Activated CD4-positive, alpha-beta T cell treated with anti-CD3 and anti-CD28 coated beads for 4 hours (primary cell): ENCODE measurements at places on chromosomes 1 and 21.

GRCh38 chr1:28458237-28459228, 47.3 kb upstream of the RCC1 start:
- DNase-seq, result no peak

GRCh38 chr1:108747898-108748297, 1.4 kb downstream of the STXBP3 start:
- no peak for DNase-seq

DNA sequence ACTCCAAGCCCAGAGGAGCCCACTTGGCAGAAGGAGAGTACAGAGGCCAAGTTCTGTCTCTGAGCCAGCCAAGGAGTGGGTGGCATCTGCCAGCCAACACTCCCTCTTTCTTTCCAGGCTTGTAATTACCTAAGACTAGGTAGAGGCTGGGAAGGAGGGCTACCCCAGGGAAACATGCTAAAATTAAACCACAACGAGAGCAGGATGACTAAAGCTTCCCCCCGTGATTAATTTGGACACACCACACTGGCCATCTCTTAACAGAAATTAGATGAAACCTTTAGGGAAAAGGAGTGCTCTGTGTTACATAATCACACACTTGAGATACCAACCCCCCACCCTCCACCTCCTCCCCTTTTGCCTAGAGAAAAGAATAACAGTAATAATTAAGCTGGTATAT, 102.1 kb upstream of the ZC3H12A start:
- DNase-seq, result no peak

DNA sequence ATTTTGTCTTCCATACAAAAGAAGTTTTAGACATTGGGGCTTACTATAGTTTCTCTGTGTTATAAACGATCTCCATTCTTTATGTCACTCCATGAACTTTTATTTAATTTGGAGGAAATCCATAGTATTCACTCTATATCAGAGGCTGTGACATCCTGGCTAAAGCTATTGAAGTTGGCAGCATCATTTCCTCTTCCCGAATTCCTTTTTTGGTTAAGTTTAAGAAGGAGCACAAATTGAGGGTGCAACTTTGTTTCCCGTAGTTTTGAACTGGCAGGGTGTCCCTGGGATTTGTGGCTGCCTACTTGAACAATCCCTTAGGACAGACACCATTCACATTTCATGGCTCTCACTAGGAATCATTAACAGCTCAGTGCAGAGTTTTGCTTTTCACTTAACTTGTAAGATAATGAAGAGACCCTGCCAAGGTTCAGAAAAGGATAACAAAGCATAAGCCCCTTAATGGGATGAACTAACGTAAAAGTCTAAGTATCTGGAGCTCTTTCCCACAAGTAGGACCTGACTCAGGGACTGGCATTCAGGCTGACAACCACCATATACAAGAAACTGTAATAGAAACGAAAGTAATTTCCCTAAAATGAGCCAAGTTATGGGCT, 13.9 kb downstream of the S1PR1 start:
- no peak for DNase-seq

DNA sequence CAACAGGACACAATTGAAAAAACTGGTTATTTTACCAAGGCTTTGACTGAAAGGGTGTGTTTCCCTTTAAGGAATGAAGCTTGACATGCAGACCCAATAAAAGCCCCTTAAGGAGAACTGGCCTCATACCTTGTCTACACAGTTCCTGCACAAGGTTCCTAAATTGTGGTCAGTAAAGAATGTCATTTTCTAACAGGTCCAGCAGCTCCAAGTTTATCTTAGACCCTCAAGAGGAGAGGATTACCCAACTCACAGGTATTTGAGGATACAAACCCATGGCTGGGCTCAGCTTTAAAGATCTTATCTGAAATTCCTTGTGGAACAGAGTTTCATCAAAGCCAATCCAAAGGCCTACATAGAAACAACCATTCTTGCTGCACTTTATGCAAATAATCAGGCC, 31.4 kb upstream of the CBR3 start:
- no peak for DNase-seq

- no peak for DNase-seq
Measured at GRCh38 chr1:27427329-27427728, 34.9 kb downstream of the GPR3 start.

- DNase-seq, result no peak
Measured at GRCh38 chr1:113217447-113218208, 144.6 kb downstream of the LRIG2 start.

DNA sequence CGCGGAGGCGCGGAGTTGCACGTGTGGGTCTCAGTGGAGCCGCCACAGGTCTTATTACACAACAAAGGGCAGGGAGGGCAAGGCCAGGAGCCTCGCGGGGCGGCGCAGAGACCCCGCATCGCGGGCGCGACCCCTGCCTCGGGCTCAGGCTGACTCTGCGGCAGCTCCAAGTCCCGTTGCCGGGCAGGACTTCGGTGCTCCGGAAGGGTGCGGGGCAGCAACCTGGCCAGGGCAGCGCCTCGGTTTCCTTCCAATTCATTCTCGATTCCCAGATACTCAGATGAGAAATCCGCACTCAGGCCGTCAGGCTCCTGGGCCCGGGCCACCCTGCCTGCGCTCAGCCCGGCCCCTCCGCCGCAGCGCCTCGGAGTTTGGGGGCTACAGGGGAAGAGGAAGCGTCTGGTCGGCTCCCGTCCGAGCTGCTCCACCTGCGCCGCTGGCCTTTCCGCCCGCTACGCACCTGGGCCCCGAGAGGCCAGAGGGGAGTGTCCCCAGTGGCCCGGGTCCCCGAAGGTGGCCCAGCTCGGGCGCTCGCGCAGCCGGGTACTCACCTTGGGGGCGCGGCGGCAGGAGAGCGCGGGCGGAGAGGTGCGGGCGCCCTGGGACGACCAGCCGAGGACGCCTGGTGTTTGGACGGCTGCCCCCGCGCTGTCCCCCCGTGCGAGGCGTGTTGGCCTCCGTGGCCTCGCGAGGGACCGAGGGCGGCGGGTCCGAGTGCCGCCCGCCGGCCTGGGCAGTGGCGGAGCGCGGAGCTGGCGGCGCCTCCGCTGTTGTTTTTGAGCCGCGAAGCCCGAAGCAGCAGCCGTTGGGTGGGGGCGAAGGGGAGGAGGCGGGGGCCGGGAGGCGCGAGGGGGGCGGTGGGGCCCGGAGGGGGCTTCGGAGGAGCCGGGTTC, 1.1 kb upstream of the PRDM16 start:
- DNase-seq, result no peak

DNA sequence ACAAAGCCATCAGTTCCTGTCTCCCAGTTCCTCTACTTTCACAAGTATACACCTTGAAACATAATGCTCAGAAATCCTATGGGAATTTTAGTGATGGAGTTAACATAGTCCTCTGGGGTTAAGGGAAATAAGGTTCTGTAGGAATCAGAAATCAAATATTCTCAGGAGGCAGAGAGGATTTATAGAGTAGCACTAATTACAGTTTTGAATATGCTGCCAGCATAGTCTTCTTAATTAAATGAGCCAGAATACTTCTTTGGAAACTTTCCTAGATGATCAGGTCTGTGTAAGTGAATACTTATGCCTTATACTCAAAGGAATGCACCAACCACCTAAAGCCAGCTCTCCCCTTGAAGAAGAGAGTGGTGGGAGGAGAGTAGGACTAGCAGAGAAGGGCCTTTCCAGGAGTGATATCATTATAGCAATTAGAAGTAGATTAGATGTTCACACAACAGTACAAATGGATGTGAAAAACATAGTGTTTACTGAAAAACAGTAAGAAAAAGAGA, 31.4 kb upstream of the DIRAS3 start:
- no peak for DNase-seq

DNA sequence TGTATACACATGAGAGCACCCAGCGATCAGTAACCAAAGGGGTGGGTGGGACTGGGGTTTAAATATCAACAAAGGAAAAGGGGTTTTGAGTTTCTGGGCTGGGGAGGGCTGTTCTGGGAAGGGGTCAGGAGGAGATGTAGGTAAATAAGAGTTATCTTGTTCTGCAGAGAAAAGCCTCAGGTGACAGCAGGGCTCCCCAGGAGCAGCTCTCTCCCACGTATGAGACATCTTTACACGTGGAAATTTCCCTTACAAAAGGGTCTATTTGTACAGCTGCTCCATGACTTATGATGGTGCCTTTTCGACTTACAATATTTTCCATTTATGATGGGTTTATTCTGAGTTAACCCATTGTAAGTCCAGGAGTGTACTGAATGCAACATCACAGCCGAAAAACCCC, 16.3 kb upstream of the PADI2 start:
- DNase-seq, result no peak

DNA sequence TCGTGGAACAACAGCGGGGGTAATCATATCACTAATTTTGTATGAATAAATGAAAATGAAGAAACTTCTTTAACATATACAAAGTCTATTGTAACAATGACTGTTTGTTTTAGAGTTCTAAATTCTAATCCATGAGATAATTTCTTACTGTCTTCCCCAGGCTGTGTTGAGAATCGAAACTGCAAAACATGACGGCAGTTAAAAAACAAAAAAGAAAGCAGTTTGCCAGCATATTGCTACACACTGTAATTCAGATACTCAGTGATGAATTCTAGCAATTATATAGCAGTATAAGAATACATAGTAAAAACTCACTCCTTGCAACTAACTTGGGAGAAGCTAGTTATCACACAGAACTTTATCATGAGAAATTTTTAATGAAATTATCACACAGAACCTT, 22.1 kb downstream of the INSL5 start:
- DNase-seq, result no peak

GRCh38 chr1:246065592-246065991, 441.5 kb downstream of the SMYD3 start:
- no peak for DNase-seq

- DNase-seq, result no peak
Measured at GRCh38 chr1:183543619-183544204, 46.5 kb downstream of the NCF2 start.

GRCh38 chr1:240492832-240493440, 119.0 kb downstream of the GREM2 start:
- no peak for DNase-seq

GRCh38 chr1:206112600-206113301, 4.4 kb downstream of the AVPR1B start:
- DNase-seq, result no peak

DNA sequence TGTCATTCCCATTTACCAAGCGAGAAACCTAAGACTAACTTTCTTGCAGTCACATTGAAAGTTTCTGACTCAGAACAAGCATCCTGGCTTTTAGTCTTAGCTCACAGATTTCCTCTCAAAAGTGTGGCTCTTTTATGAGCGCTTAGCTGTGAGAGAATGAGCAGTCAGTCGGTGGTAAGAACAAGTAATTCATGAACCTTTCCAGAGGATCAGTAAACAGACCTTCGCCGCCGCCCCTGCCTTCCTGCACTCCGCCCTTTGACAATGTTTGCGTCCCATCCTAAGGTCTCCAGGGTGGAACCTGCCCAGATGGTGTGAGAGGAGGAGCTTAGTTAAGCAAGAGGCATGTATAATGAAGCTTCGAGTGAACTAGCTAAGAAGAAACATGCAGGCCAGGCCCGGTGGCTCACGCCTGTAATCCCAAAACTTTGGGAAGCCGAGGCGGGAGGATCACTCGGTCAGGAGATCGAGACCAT, 142.4 kb downstream of the GLUL start:
- DNase-seq, result no peak

DNA sequence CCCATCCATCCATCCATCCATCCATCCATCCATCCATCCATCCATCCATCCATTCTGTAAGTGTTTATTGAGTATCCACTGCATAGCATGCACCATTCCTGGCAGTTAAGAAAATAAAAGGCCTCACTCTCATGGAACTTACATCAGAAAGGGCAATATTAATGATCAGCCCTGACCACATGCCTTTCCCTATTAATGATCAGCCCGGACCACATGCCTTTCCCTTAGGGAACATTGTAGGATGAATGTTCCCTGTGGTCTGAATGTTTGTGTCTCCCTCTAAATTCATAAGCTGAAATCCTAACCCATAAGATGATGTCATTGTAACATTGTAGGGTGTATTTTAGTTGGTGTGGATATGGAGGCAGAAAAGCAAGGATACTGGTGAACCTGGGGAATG, 365.8 kb downstream of the KIF26B start:
- DNase-seq, result no peak
